ENCODE measurements at places on chromosomes 13 and 19.
A peak's percentile ranks its signal among the peaks of the same experiment; 100 is the strongest.

DNA sequence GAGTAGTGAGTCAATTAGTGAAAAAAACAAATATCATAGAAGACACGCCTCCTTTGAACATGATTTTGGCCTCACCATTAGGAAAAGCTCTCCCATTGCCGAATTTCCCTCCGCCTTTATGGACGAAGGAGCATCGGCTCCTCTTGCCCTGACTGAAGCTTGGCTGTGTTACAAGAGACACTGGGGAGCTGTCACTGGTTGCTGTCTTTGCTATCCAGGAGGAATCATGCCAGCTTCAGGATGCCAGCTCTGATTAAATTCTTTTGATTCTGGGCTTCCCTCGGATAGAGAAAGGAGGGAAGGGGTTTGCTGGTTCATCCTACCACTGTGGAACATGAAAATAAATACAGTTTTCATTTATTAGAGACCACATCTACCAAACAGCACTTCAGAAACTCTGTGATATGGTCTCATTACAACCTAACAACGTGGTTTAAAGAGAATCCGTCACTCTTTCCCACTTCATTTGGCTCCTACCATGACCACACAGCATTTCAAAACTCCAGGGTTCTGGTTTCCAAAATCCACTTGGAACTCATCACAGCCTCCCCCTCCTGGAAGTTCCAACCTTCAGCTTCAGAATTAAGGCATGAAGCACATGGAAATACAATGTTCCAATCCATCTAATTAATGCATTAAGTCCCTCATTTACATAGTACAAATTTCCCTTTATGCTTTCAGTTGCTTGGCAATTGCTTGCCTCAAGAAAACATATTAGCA lies 446.0 kb downstream of the EFNB2 start:
- no peak for DNase-seq

- no peak for DNase-seq
These were observed 3.5 kb upstream of the SBNO2 start for GRCh38 chr19:1177322-1178114.

- DNase-seq = peak; percentile 50
These were observed 11.9 kb downstream of the LTBP4 start for GRCh38 chr19:40612831-40613689.

GRCh38 chr13:112434937-112435523 lies 58.9 kb downstream of the SPACA7 start:
- no peak for DNase-seq

DNA sequence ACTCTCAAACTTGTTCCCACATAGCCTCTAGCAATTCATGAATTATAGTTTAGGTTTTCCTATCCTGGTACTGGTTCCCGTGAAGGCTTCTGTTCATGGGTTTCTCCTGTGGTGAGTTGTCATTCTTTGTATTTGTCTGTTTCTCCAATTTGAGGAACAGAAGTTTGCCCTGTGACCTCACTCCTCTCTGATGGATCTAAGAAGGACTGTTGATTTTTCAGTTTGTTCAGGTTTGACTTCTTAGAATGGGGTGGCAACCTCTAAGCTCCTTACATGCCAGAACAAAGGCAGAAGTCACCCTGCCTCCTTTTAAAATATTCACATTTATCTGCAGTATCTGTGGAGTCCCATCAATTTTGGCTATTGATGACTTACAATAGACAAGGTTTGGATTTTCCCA lies 354.0 kb downstream of the SPRY2 start:
- DNase-seq = no peak

DNA sequence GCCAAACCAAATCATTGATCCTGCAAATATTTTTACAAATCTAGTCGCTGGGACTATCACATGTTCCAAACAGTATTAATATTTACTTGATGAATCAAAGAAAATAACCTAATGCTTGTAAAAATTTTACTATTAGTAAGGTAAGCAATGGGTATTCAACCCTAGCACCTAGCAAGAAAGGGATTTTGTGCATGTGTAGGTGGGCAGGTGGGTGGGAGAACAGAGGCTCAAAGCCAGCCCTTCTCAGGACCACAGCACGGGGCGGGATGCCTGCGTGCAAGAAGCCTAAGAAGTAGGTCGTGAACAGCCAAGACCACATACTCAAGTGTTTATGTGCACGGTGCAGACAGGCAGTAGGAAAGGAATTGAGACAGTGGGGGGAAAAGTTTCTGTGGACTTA lies 26.6 kb downstream of the DOCK9 start:
- DNase-seq = no peak

GRCh38 chr13:97798836-97799235 lies 154.6 kb upstream of the IPO5 start:
- no peak for DNase-seq

Measured in stimulated activated CD8-positive, alpha-beta memory T cell treated with anti-CD3 and anti-CD28 coated beads, Interleukin-7, amount 100 ng/mL, for 1 hour (primary cell).